ENCODE measurements at places on chromosomes 3 and 15.
A peak's percentile ranks its signal among the peaks of the same experiment; 100 is the strongest.

DNA sequence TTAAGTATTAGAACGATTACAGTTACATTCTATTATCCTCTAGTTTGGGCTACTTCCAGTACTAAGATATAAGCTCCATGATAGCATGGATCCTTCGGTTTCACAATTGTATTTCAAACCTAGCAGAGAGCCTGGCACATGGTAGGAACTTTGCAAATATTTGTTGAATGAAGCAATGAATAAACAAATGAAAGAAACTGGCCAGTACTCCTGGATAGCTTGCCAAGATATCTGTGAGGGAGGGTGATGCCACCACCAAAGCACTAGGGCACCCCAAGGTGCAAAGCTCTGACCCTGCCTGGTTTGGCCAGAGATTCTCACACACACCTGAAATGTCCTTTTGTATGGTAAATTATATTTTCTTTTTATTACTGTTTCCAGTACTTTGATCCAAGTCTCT is 44.3 kb upstream of the PLAAT1 start:
- DNase-seq: no peak

DNA sequence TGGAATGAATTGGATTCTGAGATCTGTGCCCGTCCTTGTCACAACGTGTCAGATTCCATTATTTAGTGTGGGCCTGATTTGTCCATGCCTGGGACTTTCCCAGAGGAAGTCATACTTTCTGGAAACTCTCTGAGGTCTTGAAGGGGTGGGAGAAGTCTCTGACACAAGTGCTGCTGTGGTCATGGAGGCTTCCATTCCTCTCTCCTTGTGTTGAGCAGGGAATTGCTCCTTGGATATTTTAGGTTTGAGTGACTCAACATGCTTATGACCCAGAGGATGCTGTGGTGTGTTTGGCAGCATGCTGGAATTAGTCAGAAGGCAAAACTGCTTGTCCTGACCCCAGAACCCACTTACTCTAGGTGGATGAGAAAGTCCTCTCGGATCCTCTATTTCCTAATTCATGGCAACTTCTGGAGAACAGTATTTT is 132.1 kb downstream of the LPP start:
- no peak for DNase-seq

- DNase-seq: no peak
Observed at GRCh38 chr3:8001712-8002111, 499.9 kb upstream of the LMCD1 start.

- DNase-seq: no peak
Observed at GRCh38 chr3:171458071-171458863, 1.9 kb downstream of the TNIK start.

DNA sequence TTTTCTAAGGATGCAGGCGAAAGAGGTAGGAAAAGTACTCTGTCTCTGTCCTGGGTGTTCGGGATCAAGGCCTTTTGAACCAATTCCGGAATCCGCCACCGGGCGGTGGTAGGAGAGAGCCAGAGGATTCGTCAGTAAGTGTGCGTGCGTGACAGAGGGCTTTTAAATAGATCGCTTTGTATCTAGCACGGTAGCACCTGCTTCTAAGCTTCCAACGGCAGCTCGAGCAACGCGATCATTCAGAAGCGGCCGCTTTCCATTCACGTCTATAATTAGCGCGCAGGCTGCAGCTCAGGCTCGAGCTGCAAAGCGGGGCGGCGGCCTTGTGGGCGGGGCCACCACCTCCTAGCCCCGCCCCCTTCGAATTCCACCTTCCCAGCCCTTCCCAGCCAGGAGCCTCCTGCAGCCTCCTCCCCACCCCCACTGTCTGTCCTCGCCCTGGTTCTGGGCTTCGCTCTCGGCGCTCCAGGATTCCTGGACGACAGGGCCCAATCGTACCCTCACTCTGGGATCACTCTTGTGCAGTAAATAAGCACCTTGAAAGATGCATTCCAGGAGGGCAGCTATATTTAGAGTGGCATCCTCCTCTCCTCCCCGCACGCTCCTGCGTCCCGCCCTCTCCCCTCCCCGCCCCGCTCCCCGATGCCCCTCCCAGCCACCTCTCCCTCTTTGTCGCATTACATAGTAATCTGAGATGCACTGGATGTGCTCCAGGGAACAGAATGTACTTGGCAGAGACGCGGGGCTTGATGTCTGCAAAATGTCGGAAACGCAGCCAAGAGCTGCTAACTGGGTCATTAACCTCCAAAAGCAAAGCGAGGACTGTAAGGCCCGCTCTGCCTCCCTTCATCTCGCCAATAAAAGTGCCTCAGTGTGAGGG is 224.1 kb upstream of the TPRG1 start:
- DNase-seq: peak; percentile 31

DNA sequence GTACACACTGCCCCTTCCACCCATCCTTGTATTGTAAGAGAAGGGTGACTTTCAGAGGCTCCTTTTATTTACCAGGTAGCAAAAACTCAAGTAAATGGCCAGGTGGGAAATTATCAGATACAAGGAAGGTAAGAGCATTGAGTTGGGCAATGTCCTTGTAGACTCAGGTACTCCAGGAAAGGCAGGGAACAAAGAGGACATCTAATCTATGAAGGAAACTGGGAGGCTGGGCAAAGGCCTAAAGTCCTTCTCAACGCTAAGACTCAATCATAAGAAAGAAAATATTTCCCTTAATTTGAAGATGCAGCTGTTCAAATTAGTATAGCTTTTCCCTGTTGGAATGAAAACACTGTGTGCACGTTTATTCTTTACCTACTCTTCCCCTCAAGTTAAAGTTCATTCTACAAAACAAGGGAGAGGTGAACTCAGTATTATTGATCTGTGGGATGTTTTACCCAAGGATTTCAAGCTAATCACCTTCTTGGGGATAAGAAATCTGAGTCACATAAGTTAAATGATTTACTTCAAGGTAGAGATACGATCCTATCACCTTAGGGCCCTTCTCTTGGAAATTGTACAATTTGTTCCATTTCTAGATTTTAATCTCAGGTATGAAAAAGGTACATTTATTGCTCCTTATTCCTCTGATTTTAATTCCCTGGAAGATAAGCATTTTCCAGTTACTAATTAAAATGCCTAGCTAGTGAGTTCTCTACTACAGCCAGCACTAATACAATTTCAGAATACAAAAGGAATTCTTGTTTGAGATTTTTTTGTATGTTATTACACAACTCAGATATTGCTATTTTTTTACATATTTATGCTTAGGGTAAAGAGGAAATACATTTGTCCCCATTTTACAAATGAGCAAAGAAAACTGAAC is 80.6 kb downstream of the PLD1 start:
- DNase-seq: no peak

GRCh38 chr15:95864467-95864886 is 466.0 kb upstream of the NR2F2 start:
- DNase-seq: no peak

GRCh38 chr15:78168608-78169007 is 19.4 kb downstream of the IDH3A start:
- DNase-seq: no peak

DNA sequence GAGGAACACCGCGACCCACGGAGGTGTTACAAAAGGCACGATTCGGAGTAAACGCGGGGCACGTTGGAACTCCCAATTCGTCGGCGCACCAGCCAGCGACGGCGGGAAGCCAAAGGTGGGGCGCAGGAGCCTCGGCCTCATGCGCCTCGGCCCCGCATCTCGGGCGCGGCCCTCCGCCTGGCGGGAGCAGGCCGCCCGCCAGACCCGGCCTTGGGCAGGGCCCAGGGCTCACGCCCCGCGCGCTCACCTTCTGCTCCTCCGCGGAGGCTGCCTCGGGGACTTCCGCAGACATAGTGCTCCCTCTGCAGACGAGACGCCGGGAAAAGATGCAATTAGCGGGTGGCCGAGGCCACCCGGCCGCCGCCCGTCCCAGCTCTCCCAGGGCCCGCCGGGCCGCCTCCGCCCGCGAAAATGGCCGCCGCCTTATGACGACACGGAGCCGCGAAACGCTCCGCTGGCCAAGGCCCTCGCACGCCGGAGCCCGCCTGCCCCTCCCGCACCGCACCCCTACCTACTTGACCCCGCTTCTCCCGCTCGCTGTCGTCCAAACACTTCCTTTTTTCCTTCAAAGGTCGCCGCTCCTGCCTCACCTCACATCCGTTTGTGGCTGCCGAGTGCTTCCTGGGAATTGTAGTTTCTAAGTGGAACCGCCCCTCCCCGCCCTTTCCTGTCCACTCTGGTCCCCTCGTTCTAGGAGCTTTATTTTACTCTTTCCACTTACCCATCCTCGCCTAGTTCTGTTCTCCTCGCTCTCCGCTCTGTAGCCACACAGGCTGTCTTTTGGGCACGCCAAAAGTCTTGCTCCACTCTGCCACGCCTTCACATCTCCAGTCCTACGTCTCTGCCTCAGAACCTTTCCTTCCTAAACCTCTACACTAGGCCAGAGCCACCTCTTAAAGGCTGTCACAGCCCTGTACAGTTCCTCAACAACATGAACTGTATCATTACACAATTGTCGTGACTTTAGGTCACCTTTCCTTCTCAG is at the start of gene ARPP19:
Gene ARPP19, minus strand, starts transcription at position 430 of the 985 bp plus-strand sequence. Its CDS starts 138 bp downstream, at position 292.
- DNase-seq: peak; percentile 91

DNA sequence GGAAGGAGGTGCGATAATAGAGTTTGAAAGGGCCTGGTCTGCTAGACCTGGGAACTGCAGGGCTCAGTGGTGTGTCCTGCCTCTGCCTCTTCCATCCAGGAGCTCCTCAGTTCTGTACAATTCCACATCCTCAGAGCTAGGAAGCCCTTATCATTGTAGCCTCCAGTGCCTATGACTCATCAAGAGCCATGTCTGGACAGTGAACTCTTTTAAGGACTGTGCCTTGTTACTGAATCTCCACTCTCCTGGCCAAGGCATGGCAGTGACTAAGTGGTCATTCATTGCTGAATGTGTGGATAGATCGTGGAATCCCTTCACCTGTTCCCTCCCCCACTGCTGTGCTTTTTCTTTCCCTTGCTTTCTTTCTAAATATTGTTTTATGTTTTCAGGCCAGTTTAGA is 2.9 kb downstream of the TIMP4 start:
- DNase-seq: no peak

DNA sequence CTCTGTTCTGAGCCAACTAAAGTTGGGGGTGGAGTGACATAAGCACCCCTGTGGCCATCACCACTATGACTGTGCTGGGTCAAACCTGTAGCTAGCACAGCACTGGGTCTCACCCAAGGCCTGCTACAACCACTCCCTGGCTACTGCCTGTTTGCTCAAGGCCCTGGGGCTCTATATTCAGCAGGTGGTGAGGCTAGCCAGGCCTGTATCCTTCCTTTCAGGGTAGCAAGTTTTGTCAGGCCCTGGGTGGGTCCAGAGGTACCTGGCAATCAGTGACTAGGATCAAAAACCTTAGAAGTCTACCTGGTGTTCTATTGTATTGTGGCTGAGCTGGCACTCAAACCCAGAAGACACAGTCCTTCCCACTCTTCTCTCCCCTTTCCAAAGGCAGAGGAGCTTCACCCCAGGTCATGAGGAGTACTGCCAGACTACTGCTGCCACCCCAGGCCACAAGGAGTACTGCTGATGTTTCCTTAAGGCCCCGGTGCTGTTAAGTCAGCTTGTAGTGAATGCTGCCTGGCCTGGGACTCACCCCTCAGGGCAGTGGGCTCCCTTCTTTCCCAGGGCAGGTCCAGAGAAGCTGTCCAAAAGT is 170.8 kb downstream of the IGSF11 start:
- DNase-seq: no peak

GRCh38 chr3:41328926-41329325 is 129.6 kb downstream of the CTNNB1 start:
- DNase-seq: no peak

DNA sequence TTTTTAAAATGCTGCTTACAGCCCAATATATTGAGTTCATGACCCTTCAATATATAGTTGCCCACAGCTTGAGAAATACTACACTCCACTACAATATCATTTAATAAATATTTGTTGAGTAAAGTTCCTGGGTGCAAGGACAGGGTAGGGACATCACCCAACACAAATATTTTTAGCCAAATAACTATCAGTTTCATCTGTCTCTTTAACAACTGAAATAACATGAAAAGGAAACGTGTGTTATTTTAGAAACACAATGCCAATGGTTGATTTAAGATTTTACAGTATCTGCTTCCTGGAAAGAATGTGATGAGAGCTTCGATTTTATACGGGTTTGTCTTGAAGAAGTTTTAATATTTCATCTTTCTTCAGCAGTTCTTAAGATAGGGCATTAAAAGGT is 67.7 kb upstream of the CDV3 start:
- DNase-seq: no peak

GRCh38 chr15:40762919-40763800 is 708 bp upstream of the GCHFR start:
- no peak for DNase-seq

DNA sequence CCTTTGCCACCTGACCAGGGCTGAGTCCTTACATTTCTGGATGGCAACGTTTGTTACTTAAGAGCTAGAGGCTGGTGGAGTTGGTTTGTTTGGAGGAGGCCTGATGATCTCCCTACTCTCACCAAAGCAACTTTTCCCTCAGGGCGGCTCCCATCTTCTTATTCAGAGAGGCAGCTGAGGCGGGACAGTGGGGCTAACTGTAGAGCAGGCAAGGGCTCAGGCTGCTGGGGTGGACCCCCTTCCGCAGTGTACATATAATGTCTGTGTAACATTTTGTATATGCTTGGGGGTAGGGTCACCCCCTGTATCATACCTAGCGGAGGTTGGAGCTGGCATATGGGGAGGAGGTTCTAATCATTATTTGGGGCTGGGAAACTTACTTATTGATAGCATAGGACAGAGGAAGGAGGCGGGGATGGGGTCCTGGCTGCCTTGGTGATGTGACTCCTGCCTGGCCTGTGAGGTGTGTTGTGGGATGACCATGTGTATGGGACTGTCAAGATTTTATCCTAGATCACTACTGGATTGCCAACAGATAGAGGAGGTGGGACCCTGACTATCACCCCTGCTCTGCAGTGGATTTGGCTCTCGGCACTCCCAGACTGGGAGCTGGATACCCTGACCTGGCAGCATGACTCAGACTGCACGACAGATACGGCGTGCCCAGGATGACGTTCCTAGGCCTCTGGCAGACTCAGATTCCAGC is 52.5 kb upstream of the UBE2Q2 start:
- DNase-seq: no peak

DNA sequence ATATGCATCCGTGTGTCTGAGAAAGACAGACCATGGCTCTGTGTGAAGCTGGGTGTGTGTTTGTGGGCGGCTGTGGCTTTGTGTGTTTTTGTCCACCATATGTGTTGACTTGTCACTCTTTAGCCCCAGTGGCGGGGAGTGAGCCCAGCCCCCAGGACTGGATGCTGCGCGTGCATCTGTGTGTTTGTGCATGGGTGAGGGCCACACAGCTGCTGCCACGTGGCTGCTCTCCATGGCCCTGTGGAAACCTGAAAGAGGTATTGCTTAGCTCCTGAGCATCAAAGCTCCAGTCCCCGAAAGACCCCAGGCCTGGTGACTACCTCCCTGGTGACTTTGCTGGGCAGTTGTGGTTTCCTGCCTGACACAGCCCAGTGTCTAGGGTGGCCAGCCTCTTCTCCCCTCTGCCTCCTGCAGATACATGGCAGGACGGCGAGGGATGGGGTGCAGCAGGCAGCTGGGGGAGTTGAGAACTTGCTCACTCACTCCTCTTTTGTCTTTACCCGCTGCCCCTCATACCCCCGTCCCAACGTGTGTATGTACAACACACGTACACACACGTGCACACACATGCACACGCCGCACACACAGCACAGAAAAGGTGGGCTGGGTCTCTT is 6.5 kb downstream of the EPHB3 start:
- no peak for DNase-seq

- DNase-seq: no peak
Observed at GRCh38 chr3:49263159-49263889, 13.7 kb downstream of the C3orf62 start.

- DNase-seq: peak; percentile 72
Observed at GRCh38 chr3:188421836-188422540, 268.0 kb downstream of the LPP start.

All from stimulated activated naive B cell treated with anti-CD40 and anti-IgM and Interleukin-4, amounts not matched to agents 10 μg/mL and 1 μg/mL and 100 μg/mL, for 72 hours (primary cell).